ENCODE measurements at places on chromosomes 6 and 20.

DNA sequence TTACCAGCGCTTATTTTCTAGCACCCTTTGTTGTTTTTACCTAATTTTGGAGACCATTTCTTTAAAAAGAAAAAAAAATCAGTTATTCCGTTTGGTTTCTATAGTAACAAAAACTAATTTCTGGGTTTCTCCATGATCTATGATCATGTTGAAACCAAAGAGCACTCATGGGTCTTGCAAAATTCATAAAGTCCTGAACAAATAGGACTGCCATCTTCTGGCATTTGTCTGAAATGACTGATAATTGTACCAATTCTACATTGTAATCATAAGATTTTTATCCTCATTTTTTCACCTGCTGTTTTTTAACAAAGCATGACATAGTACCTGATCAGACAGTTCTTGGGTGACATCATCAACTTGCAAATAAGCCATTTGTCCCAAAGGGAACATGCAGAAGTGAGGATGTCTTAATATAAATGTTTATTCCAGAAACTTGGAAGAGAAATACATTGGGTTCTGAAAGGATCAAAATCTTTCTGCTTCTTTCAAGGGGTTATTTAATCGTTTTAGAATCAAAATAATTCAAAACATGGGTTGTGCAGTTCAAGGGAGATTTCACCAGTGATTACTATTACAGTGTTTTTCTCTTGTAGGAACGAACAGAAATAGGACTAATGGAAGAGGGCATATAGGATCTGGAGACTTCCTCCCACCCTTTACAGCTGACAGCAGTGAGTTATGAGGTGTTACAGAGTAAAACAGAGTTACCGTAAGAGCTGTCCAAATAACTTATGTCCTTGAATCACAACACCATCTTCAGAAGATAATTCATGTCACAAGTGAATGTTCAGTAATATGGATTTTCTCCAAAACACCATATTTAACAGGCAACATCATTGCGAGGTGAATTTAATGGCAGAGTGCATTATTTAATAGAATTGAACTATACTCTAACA, 87.1 kb upstream of the GJE1 start:
- ATAC-seq, result no peak

DNA sequence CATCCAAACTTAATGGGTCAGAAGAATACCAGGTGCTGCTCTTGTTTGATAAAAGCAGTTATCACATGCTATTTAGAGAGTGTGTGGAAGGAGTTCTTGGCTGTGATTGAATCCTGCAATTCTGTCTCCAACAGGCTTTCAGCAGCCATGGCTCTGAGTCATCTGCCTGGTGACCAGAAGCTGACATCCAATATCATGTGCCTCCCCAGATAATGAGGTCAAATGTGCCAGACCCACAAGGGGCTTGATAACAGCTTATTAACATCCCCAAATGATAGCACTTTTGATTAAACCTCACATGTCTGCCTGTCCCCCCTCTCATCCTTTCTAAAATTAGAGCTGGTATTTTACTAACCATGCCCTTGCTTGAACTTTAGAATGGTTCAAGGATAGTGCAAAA, 175.7 kb upstream of the PLN start:
- ATAC-seq, result no peak

DNA sequence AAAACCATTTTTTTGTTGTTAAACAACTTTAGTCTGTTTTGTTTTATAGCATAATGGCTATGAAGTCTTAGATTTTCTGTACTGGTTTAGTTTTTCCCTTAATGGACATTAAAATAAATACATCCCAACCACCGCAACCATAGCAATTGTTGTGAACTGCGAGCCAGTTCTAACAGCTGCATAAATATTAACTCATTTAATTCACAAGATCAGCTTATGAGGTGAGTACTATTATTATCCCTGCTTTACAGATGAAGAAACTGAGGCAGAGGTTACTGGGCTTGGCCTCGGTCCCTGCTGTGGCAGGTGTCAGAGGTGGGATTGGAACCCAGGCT, 23.1 kb downstream of the MOCS3 start:
- ATAC-seq, result no peak

DNA sequence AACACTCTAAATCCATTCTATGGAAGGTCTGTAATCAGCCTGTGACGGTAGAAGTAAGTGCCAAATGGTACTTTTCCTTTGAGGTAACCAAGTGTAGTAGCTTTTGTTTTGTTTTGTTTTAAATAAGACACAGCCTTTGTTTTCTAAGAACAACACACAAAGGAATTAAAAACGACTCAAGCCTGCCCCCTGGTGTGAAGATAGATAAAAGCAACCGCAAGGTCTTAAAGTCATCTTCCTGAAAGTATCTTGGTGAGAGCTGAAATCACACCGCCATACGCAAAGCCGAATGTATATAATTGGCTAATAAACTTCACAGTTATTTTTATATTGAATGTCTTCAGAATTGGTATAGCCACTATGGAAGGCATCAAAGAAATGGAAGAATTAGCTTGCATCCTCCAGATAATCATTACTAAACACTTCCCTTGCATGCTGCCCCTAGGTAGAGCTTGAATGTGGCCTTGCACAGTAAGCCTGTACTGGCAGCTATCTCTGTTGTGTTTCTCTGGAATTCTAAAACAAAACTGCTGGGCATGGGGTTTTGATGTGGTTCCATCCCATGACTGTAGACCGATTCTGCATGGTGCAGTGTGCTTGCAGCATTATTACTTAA, 95.6 kb downstream of the LAMP5 start:
- ATAC-seq, result no peak

GRCh38 chr6:14210077-14210476, 92.5 kb downstream of the CD83 start:
- no peak for ATAC-seq

Measured in activated T-helper 17 cell treated with anti-CD3 and anti-CD28 coated beads, Interleukin-2, amount 50 U/mL, for 72 hours (primary cell).